ENCODE measurements at places on chromosomes 5 and 9. TPM values are rescaled to one million over a fixed set of nuclear protein-coding genes. Genes with fewer than 3 reads are reported as not detected.

The PNPLA7 gene
- 1.2 TPM for total RNA-seq

The IFNK gene
- not detected for total RNA-seq

The DRD1 gene
- not detected for total RNA-seq

The OTP gene
- not detected for total RNA-seq

The ORM2 gene
- not detected for total RNA-seq

The CCT5 gene
- 247 TPM for total RNA-seq

The TMEM245 gene
- total RNA-seq = 70.3 TPM

The BNC2 gene
- 0.17 TPM for total RNA-seq

The OBP2B gene
- total RNA-seq = 0.50 TPM

The PFN3 gene
- total RNA-seq = not detected

The CD72 gene
- 1.5 TPM for total RNA-seq

The SLC12A7 gene
- 10.5 TPM for total RNA-seq

The PRRX2 gene
- total RNA-seq = 0.33 TPM

The SQSTM1 gene
- 379 TPM for total RNA-seq

The LVRN gene
- total RNA-seq = 0.16 TPM

The GHR gene
- total RNA-seq = 3.6 TPM

The CAMK2A gene
- total RNA-seq = 0.33 TPM

The PPP2R2B gene
- total RNA-seq = 2.8 TPM

The MYOT gene
- 0.12 TPM for total RNA-seq

Data from mammary epithelial cell (primary cell).